ENCODE measurements at places on chromosomes 3 and 15. TPM values are rescaled to one million over a fixed set of nuclear protein-coding genes. Genes with fewer than 3 reads are reported as not detected.

The ATP13A5 gene
- not detected for total RNA-seq

The IGF1R gene
- total RNA-seq: 53.3 TPM

The CIDEC gene
- 1,626 TPM for total RNA-seq

The FANCI gene
- total RNA-seq: 8.0 TPM

The ACAN gene
- total RNA-seq: not detected

The CGGBP1 gene
- 106 TPM for total RNA-seq

The VILL gene
- total RNA-seq: 9.0 TPM

The DNAJA4 gene
- 15.4 TPM for total RNA-seq

The MB21D2 gene
- 3.7 TPM for total RNA-seq

The CLSTN2 gene
- 19.5 TPM for total RNA-seq

The SERPINI2 gene
- 1.3 TPM for total RNA-seq

The CMTM6 gene
- total RNA-seq: 24.1 TPM

The SAMMSON gene
- total RNA-seq: 0.34 TPM

The SUSD5 gene
- 0.34 TPM for total RNA-seq

The GOLGA8Q gene
- 9.0 TPM for total RNA-seq

The LRRC31 gene
- not detected for total RNA-seq

The IGF2BP2 gene
- total RNA-seq: 25.3 TPM

The PDZRN3 gene
- total RNA-seq: 27.0 TPM

The NSMCE3 gene
- total RNA-seq: 8.6 TPM

The GRM7 gene
- total RNA-seq: 0.66 TPM

The ECE2 gene
- not detected for total RNA-seq

The RPSA gene
- total RNA-seq: 816 TPM

The TMEM266 gene
- total RNA-seq: not detected

The FGF12 gene
- total RNA-seq: 12.1 TPM

The BCHE gene
- 3.1 TPM for total RNA-seq

The PLA2G4D gene
- not detected for total RNA-seq

The GOLGA8N gene
- total RNA-seq: 10.6 TPM

The ROBO2 gene
- total RNA-seq: 0.66 TPM

The PLAAT1 gene
- total RNA-seq: 0.66 TPM

The SCG5 gene
- 2.9 TPM for total RNA-seq

The QARS1 gene
- total RNA-seq: 198 TPM

The TEX55 gene
- total RNA-seq: 0.66 TPM

The SLC9A9 gene
- total RNA-seq: 18.7 TPM

The CRABP1 gene
- total RNA-seq: not detected

The SLC22A13 gene
- 0.51 TPM for total RNA-seq

The LMAN1L gene
- total RNA-seq: not detected

The NRG4 gene
- total RNA-seq: not detected

The IMP3 gene
- 56.1 TPM for total RNA-seq

The SLC51B gene
- not detected for total RNA-seq

The LRRC3B gene
- not detected for total RNA-seq

The CX3CR1 gene
- 0.16 TPM for total RNA-seq

The PEX5L gene
- under 0.01 TPM for total RNA-seq

The MELTF gene
- 7.0 TPM for total RNA-seq
